ENCODE measurements at places on chromosomes 4 and X. TPM values are rescaled to one million over a fixed set of nuclear protein-coding genes. Genes with fewer than 3 reads are reported as not detected.

GABRQ gene
- total RNA-seq = not detected

PDGFRA gene
- total RNA-seq = 167 TPM

- DNase-seq = no peak
Measured at GRCh38 chr4:143407888-143408287, 71.2 kb downstream of the GAB1 start.

DNA sequence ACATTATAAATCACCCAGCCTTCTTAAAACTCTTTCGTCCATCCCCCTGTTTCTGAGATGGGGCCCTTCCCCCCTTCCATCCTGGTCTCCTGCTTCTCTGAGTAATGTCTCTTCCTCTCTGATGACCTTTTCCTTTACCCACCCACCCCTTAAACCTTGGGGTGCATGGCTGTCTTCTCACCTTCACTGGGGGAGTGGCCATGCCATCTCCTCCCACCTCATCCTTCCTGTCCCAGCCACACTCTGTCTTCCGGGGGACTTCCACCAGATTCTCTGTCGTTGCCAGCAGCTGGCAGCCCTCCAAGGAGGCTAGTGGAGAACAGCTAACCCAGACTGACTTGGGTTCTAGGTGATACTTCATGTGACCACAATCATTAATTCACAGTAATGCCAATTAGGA is 83.2 kb upstream of the SCML1 start:
- no peak for DNase-seq

- no peak for DNase-seq
Measured at GRCh38 chr4:51907006-51907669, 64.2 kb downstream of the DCUN1D4 start.

GRCh38 chr4:150773729-150774449 is 191.9 kb downstream of the MAB21L2 start:
- no peak for DNase-seq

All from aorta (tissue), 5 donors.